ENCODE measurements at places on chromosomes 2 and 18.

DNA sequence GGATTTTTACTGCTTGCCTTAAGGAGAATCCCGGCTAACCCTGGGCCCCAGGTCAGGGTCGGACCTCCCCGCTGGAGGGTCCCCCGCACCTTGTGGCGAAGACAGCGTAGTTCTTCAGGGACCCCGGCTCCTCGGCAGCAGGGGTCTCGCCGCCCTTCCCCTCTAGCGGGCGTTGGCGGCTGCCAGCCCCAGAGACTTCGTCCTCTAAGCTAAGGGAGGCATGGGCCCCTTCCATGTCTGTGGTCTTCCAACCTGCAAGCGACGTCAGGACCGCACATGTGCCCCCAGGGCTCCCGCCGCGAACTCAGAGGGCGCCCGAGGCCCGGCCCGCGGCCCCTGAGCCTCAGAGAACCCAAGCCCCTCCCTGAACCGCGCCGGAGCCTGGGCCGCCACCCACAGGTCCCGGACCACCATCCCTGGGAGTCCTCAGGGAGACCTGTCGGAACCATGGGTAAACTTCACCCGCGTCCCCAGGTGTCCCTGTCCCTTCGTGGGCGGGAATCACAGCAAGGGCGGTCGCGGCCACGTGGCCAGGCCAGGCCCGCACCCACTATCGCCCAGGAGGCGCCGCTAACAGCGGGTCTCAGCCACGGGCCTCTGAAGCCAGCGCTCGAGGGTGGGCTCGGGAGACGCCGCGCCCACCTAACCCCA, 562 bp downstream of the ANKMY1 start:
- DNase-seq: no peak

- DNase-seq: no peak
Observed at GRCh38 chr2:71687412-71687811, 234.1 kb downstream of the DYSF start.

GRCh38 chr2:148667113-148667836, 22.7 kb downstream of the EPC2 start:
- DNase-seq: no peak

GRCh38 chr2:69271831-69272257, 115.2 kb downstream of the GFPT1 start:
- DNase-seq: no peak

DNA sequence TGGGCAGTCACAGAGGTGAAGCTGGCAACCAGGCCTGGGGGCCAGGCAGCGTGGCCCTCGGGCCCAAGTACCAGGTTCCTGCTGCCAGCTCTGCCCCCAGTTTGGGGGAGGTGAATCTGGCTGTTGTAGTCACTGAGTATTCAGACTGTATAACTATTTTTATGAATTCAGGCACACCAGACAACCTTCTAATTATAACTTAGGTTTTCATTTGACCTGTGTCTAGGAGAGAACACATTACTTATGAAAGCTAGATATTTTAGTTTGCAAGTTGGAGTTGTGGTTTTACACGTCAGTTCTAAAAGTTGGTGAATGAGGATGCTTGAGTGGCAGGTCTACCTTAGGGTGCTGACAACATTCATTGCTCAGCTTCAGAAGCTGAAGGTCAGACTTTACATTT, 71.7 kb downstream of the LIMS1 start:
- DNase-seq: no peak

DNA sequence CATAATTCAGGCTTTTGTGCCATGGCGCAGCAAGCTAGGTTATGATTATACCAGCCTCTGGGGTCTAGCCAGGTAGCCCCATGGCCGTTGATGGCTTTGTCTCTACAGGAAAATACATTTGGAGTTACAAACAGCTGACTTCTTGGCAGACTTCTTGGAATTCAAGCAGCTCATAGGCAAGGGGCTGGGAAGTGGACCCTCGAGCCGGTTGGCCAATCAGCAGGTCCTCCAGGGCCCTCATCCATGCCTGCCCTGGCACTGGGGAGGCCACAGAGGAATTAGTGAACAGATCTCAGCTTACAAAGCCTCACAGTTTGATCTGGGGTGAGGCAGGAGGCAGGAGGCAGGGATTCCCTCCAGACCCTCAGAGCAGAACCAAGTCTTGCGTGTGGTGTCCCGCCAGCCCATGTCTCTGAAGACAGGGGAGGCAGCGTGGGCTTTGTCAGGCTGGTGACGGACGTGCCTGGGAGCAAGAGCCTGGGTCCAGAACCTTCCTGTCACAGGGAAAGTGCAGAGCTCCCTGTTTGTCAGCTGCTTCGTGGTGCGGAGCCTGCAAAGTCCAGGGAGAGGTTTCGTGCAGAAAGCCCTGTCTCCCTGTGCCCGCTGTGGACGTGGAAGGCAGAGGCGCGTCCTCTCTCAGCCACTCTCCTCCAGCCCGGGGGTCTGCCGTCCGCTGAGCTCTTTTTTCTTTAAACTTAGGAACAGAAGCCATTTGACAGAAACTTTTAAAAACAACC, 131.7 kb downstream of the KLHL29 start:
- no peak for DNase-seq

GRCh38 chr2:157894694-157895435, 18.7 kb upstream of the ACVR1 start:
- DNase-seq: no peak

GRCh38 chr2:171966235-171966634, 33.5 kb upstream of the METAP1D start:
- no peak for DNase-seq

- DNase-seq: no peak
Observed at GRCh38 chr2:238091436-238092060, 8.6 kb upstream of the ESPNL start.

GRCh38 chr2:211816754-211817153, 721.8 kb downstream of the ERBB4 start:
- DNase-seq: peak; percentile 3

DNA sequence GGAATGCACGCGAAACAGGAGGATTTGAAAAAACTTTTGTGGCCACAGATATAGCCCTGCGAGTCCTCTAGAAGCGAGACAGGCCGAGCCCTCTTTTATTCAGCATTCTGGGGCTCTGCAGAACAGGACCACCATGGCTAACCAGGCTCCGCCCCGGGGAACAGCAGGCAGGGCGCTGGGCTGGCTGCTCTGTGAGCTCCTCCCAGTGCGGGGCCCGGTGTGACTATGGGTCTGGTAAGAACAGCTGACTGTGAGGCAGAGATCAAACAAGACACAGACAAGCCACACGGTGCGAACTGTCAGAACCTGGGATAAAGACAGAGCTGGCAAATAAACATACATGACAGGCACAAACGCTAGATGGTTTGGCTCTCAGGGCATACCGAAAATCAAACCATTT, 15.5 kb downstream of the PXDN start:
- no peak for DNase-seq

DNA sequence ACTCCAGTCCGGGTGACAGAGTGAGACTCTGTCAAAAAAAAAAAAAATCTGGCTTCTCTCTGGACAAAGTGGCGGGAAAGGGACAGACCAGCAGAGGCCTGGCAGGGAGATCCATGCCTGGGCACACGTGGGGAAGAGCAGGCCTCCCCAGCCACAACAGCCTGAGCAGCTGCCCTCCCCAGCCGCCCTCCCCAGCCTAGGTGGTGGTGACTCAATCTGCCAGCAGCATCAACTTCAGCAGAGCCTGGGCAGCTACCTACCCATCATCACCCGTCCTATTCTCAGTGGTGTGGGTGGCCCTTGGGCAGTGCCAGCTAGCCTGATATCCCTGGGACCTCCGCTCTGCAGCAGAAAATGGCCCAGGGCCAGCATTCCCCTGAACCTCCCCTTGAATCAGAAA, 612.4 kb downstream of the FBXO15 start:
- DNase-seq: no peak
